CD4-positive, alpha-beta T cell treated with Interleukin-2 at 100 ng/mL for 4 hours (primary cell): ENCODE measurements at places on chromosomes 12 and 14.

DNA sequence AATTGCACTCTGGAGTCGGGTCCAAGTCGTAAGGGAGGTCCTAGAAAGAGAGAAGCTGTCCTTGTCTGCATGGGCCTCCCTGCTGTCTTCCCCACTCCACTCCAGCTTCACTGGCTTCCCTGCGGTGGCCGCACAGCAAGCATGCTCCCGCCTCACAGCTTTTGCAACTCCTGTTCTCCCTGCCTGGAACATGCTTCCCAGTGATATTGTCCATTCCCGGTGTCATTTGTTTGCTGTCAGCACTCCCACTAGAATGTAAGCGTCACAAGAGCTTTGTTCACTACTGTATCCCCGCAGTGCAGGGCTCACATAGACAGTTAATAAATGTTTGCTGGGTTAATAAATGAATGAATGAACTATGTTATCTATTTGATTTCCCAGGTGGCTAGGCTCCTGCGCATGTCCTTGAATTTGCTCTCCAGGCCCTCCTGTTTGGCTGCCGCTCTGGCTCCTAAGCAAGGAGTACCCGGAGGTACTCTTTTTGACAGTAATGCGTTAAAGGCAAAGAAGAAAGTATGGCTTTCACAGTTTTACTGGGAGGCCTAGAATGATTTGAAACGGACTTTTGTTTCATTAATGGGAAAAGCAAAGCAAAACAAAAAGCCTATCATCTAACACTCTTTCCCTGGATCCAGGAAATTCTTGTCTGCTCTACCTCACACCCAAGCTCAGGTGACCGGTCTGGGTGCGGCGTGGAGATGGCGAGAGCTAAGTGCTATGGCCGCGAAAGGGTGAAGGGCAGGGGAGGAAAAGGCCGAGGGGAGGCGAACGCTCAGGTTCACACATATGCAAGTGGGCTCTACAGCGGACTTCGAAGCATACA lies 6.2 kb upstream of the SLC7A7 start:
- DNase-seq = no peak

- DNase-seq = no peak
These were observed 18.2 kb downstream of the FAM222A start for GRCh38 chr12:109731806-109732205.

- no peak for DNase-seq
These were observed 21.6 kb downstream of the BTG1 start for GRCh38 chr12:92123780-92124688.

GRCh38 chr12:115338566-115339294 lies 654.8 kb upstream of the TBX3 start:
- DNase-seq = no peak

DNA sequence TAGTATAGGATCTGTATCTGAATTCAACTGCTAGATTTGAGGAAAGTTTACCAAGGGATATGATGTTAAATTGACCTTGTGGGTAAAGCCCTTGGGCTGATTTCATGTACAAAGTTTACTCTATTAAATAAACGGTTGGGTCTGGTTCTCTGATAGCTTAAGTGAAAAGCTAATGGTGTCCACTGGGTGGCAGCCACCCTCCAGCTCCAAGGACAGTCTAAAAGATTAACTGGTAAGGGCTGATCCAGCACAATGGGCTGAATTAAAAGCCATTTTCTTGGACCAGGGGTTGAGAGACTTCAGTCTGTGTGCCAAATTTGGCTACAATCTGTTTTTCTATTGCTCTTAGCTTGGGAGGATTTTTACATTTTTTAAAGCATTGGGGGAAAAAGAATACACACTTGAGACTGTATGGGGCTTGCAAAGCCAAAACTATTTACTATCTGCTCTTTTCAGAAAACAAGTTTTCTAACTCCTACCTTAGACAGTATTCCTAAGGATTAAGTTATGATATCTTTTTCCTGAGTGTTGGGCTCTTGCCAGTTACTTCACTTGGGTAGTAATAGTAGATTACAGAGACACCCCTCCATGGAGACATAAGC lies 116.5 kb downstream of the GPHN start:
- DNase-seq = peak; percentile 25

GRCh38 chr14:69354383-69355153 lies 43.5 kb downstream of the ERH start:
- peak; percentile 67 for DNase-seq
